ENCODE measurements at places on chromosomes 3 and 15.

GRCh38 chr15:98900356-98900755 lies 107.2 kb downstream of the PGPEP1L start:
- DNase-seq: no peak

GRCh38 chr15:38576837-38577236 lies 12.2 kb upstream of the RASGRP1 start:
- DNase-seq: no peak

DNA sequence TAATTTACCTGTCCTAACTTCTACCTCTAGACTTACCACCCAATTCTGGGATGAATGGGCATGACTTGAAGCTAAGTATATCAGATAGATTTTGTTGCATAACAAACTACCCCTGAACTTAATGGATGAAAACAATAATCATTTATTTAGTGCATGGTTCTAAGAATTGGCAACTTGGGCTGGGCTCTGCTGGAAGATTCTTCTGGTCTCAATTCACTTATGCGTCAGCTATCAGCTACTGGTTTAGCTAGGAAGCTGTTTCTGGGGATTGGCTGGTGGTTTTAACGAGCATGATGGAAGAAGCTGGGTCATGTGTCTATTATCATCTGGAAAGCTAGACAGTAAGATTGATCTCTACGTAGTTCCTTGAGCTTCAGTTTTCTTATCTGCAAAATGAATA lies 77.3 kb upstream of the LMCD1 start:
- no peak for DNase-seq

GRCh38 chr3:12961697-12962036 lies 111.6 kb downstream of the IQSEC1 start:
- DNase-seq: no peak

- DNase-seq: no peak
These were observed 258.0 kb upstream of the CTDSPL start for GRCh38 chr3:37603722-37604121.

DNA sequence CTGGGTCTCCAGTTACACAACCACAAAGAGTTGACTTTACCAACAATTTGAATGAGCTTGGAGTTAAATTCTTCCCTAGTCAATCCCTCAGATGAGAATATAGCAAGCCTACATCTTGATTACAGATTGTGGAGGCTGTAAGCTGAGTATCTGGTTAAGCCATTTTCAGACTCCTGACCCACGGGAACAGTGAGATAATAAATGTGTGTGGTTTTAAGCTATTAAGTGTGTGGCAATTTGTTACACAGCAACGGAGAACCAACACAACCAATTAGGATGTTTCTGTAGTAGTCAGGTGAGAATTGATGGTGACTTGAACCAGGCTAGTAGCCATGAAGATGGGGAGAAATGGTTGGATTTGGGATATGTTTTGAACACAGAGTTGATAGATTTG lies 37.7 kb upstream of the SLC4A7 start:
- DNase-seq: no peak
